ENCODE measurements at places on chromosomes 7 and 10. TPM values are rescaled to one million over a fixed set of nuclear protein-coding genes. Genes with fewer than 3 reads are reported as not detected.

The DNAJC9 gene
- total RNA-seq = 45.6 TPM

DNA sequence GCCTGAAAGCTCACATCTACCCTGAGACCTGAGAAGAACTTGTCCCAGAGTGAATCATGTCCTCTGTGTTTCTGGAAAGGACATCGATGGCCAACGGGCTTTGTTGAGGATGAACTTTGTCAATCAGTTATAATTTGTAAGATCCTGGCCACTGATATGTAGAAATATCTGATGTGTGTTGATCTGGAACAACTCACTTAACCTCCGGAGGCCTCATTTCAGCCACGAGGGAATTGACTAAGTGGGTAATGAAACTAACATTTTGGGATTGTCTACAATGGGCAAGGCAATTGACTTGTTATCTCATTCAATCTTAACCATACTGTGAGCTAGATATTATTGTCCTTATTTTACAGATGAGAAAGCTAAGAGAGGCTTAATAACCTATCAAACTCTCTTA is 468.1 kb upstream of the NRP1 start:
- DNase-seq = no peak

DNA sequence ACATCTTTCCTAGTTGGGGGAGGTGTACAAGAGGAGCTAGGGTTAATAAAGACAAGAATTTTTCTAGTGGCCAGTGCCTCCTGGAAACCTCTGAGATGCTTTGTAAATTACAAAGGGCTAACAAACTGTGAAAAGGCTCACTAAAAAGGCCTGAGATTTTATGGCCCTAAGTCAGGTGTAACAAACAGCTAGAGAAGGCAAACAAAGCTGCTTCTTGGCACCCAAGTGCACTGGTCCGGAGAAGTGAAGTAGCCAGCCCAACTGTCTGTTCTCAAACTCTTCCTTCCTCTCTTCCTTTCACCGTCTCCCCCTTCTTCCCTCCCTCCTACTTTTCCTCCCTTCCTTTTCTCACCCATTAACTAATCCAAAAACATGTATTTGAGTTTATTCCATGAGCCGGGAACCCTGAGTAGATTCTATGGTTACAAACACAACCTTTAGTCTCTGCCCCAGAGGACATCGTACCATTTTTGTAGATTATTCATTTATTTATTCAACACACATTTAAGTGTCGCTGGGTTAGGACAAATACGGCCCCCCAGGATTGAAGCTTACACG is 143.4 kb upstream of the PCGF5 start:
- no peak for DNase-seq

- no peak for DNase-seq
Observed at GRCh38 chr7:20284771-20285143, 45.9 kb upstream of the ITGB8 start.

DNA sequence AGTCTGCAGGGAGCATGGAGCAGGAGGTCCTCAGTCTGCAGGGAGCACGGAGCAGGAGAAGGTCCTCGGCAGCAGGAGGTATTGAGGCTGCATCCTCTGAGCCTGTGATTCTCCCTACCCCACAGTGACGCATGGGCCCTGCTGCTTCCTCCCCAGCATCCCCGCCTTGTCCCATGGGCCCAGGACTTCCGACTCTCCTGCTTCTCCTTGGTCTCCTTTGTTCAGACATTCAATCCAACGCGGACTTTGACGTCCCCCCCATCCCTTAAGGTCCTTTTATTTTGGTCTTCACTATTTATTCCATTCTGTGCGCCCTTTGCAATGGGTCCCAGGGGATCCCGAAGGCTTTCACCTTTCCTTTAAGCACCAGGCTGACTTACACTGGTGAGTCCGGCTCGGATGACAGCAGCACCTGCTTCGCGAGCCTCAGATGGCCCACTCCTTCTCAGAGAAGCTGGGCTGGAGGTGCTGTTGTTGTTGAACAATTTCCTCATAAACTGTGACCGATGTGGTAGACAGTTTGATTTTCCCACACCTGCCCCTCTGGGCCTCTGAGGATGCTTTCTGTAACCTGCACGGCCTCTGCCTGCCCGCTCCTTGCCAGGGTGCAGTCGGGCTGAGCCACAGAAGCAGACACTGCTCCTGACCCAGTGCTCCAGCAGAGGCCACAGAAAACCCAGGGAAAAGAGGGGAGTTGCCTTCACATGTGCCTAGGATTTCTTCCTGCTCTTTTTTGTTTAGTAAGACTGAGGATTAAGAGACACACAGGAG is 407.2 kb upstream of the SHH start:
- no peak for DNase-seq

DNA sequence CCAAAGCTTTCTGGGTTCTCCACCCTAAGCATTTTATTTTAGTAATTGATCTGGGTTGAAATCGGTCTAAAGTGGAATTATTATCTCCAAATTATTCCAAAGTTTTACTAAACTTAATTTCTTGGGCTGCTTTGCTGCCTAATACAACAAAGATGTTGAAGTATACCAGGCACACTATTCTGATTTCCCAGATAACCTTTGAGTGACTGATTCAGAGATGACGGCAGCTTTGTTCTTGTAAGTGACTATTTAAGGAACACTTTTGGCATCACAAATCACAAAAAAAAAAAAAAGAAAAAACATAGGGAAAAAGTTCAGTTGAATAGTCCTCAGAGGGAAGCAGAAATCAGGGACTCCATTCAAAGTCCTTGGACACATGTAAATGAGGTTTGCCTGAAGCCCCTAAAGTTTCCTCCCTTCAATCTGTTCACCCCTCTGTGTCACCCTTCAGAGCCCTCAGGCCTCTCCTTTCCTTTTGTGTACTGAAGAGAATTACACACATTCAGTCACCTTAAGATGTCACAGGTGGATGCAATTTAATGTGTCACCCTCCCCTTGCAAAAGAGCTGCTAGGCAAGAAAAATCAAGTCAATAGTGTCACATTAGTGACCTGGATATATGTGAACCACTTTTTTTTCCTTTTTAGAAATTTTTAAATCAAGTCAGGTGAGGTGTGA is 81.5 kb downstream of the RTKN2 start:
- DNase-seq = no peak

GRCh38 chr7:43458330-43459018 is 124.4 kb upstream of the STK17A start:
- no peak for DNase-seq

DNA sequence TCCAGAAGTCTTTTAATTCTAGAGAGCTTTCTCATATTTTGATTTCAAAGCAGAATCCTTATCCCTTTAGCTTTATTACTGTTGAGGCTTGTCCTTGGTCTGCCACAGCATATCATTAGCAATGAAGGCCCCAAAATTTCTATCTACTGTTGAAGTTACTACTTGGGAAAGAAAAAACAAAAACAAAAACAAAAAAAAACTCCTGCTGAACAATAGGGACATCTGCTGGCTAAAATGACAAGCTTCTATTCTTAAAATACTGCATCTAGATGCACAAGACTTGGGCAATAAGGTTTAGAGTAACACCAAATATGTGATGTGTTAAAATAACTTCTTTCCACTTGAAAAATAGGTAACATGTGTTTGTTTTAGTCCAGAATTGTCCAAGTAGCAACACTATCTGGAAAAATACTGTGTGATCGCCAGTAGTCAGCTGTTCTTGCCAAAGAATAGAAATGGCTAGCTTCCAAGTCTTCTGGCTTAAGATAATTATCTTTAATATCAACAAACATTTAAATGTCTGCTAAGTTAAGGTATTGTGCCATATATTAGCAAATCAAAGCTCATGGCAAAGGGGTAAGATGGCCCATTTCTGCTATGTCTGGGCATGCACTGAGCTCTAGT is 3.8 kb upstream of the DMTF1 start:
- DNase-seq = no peak

The CTAGE15 gene
- total RNA-seq = 0.20 TPM

The C10orf67 gene
- 1.3 TPM for total RNA-seq
